ENCODE measurements at places on chromosomes 7 and 10.

GRCh38 chr7:21142081-21142480 lies 285.8 kb upstream of the SP4 start:
- DNase-seq: no peak

DNA sequence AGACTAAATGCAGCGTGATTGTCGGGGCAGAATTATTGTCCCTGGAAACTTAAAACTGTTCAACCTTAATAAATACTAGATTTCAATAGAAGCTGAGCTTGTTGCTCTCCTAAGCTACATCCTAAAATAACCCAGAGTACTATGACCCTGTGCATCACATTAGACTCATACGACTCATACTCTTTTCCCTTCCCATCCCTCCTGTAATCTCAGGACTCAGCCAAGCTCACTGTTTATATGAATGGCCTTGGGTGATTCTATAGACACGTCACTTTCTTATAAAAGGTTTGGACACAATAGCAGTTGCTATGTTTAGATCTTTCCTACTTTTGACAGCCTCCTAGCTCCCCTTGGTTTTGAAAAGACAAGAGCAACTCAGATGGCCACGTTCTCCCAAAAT lies 17.2 kb downstream of the TCF7L2 start:
- DNase-seq: no peak

DNA sequence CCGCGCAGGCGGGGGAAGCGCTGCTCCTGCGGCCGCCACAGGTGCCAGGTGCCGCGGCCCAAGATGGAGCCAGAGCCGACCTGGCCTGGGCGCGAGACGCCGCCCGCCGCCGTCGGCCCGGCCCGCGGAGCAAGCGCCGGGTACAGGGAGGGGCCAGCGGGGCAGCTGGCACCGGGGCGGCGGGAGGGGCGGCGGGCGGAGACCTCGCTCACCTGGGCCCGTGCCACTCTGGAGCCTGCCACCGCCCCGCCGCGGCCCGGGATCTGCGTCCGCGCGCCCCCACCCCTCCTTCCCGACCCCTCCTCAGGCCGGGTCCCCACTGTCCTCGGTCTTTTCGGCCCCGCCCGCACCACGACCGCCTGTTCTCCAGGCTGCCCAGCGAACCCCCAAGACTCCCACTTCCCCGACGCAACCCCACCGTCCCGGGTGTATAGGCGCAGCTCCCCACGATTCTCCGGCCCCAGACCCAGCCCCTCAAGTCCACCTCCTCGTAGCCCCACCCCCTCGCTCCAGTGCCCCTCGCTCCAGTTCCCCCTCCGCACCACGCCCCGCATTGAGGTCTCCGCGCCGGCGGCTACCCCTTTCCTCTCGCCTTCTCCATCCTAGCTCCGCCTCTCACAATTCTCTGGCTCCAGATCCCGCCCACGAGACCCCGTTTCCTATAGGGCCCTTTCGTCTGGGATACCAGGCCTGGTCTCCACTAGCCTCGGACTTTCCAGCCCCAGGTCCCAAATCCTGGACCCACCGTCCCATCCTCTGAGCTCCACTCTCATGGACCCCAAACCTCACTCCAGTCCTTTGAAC lies at the start of gene GPRIN2:
Gene GPRIN2, minus strand, starts transcription at position 144 of the 804 bp plus-strand sequence. CDS start 5,922 bp downstream, outside the sequence.
- no peak for DNase-seq

DNA sequence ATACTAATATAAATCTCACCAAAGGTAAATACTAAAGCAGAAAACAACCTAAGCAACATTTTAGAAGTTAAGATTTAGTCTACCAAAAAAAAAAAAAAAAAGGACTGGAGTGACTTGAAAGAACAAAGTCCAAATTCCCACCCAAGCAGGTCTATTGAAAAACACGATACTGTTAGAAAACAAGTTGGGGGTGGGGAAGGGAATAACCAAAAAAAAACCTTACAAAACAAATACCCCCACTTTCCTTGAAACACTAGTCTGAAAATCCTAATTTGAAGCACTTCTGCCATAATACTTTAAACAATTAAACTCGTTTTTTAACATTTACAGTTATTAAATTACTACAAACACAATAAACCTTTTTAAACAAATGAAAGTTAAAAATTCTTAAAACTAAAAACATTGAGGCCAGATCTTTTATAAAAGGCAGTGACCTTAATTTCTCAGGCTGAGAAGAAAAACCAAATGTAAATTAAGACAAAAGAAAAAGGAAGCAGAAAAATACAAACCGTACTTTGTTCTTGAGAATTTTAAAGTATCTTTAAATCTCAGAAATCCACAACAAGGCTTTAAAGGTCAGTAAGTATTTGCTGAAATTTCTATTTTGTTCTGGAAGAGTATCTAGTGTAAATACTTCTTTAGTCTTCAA lies 135.1 kb downstream of the NRBF2 start:
- DNase-seq: no peak

DNA sequence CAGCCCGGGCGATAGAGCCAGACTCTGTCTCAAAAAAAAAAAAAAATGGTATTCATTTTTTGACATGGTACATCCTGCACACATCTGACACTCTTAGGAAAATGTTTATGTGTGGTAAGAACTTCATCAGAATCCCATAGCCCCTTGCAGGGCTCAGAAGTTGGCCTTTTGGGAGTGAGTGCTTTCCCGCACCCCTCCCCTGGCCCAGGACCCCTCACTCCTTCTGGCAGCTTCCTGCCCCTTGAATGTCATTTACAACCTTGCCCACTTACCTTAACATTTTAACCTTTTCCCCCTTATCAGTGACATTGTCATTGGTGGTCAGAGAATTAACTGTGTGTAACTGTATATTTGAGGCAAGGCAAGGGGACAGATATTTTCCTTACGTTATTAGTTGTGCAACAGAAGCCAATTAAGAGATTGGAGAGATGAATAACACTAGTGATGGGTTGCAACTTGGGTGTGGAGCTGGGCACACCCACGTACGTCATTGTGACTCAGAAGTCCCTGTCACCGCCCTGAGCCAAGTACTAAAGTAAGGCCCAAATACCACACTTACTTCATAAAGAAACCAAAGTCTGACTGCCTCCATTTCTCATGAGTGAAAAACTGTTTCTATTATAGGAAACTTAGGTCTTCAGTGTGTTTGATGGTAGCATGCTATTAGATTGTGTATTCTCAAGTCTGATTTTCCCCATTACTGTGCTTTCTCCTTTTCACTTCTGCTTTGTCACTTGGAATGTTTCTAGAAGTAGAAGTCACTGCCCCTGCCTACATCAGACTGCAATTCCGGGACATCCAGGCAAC lies 31.6 kb downstream of the OGDH start:
- DNase-seq: peak; percentile 72

- no peak for DNase-seq
Observed at GRCh38 chr10:5613481-5614154, 52.8 kb downstream of the ASB13 start.

GRCh38 chr7:92626281-92626809 lies 36.2 kb upstream of the FAM133B start:
- DNase-seq: no peak

GRCh38 chr7:100369105-100369504 lies 4.2 kb upstream of the PILRA start:
- DNase-seq: no peak

Measured in stimulated activated CD4-positive, alpha-beta T cell treated with anti-CD3 and anti-CD28 coated beads, TNF-alpha, amount 100 ng/mL, for 48 hours (primary cell).